Lung (tissue), 17 donors: ENCODE measurements at places on chromosomes 16 and 17. TPM values are rescaled to one million over a fixed set of nuclear protein-coding genes. Genes with fewer than 3 reads are reported as not detected.

C17orf78 gene
- not detected for total RNA-seq

C17orf113 gene
- 1.7 TPM for total RNA-seq

CCL3 gene
- total RNA-seq: 16.3 TPM

DNA sequence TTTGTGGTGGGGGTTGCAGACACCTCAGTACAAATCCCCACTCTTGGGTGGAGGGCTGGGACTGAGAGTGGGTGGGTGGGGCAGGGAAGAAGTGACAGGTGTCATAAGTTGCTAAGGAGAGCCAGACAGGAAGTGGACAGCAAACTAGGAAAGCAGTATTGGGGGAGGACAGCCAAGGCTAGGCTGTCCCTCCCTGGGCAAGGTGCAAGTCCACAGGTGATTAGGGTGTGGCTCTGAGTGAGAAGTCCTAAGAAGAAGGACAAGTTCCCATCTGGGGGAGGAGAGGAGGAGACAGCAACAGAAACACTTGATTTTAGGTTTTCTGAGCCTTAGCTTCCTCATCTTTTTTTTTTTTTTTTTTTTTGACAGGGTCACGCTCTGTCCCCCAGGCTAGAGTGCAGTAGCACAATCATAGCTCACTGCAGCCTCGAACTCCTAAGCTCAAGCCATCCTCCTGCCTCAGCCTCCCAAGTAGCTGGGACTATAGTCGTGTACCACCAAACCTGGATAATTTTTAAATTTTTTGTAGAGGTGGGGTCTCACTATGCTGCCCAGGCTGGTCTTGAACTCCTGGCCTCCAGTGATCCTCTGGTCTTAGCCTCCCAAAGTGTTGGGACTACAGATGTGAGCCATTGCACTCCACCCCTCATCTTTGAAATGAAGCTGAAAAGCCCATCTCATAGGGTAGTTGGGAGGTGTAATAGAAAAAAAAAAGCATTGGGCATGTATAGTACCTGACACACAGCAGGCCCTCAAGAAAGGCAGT is 2.5 kb downstream of the MAPK3 start:
- no peak for DNase-seq

GRCh38 chr16:30429678-30430427 is at the start of gene DCTPP1:
TSS of gene DCTPP1 (minus strand) at chr16:30430030. CDS start at chr16:30429980, 50 bp downstream.
- peak; percentile 95 for DNase-seq

- DNase-seq: no peak
These were observed 65.8 kb upstream of the CHMP6 start for GRCh38 chr17:80925688-80926335.
